ENCODE measurements at places on chromosomes 16 and 17.

DNA sequence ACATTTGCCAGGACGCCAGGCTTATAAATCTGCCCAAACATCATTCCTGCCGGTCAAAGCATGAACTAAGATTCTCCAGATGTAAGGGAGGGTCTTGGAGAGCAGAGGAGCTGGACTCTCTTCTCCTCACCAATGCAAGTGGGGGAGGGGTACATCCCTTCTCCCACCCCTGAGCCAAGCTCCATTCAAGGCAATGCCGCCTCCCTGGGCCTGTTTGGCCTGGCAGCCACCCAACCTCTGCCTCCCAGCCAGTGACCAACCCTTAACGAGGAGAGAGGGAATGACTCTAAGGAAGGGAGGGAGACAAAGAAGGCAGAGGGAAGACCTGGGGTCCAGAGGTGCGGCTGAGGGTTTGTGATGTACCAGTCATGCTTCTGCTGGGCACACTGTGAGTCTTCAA is 13.8 kb downstream of the C17orf50 start:
- DNase-seq: peak; percentile 82

GRCh38 chr16:2467528-2468232 is 3.4 kb upstream of the NTN3 start:
- peak; percentile 73 for DNase-seq

DNA sequence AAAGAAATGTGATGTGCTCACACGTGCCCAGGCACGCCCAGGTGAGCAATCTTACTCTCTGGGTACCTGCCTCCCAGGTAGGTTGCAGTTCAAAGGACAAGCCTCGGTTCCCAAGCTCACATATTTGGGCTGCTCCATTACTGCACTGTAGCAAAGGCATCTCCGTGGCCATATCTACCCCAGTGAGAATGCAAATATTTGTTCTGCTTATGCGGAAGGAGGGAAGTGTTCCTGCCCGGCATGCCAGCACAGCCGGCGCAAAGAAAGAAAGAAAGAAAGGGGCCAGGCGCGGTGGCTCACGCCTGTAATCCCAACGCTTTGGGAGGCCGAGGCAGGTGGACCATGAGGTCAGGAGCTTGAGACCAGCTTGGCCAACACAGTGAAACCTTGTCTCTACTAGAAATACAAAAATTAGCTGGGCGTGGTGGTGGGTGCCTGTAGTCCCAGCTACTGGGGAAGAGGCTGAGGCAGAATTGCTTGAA is 30.7 kb downstream of the SLC43A2 start:
- DNase-seq: peak; percentile 65

GRCh38 chr16:65981057-65981456 is 385.4 kb upstream of the CDH5 start:
- no peak for DNase-seq

DNA sequence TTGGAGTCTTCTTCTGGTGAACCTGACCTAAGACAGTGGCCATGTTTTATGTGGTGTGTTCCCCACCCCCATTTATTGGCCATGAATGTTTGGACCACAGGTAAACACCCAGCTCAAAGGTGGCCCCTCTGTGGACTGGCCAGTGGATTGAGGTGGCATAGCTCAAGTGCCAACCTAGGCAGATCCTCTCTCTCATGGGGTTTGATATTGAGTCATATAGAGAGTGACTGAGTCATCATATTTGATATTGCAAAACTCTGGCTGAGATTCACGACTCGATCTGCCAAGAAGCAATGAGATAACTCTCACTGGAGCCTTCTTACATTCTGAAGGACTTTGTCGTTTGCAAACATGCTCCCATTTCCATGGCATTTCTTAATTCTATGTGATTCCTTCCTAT is 10.5 kb upstream of the TEKT3 start:
- no peak for DNase-seq

- DNase-seq: no peak
Observed at GRCh38 chr16:49085686-49086085, 196.0 kb downstream of the CBLN1 start.

GRCh38 chr16:73033271-73033998 is 14.5 kb downstream of the ZFHX3 start:
- DNase-seq: no peak

- DNase-seq: no peak
Observed at GRCh38 chr17:82922646-82923045, 82.8 kb upstream of the ZNF750 start.
